ENCODE measurements at places on chromosomes 2 and 18.

DNA sequence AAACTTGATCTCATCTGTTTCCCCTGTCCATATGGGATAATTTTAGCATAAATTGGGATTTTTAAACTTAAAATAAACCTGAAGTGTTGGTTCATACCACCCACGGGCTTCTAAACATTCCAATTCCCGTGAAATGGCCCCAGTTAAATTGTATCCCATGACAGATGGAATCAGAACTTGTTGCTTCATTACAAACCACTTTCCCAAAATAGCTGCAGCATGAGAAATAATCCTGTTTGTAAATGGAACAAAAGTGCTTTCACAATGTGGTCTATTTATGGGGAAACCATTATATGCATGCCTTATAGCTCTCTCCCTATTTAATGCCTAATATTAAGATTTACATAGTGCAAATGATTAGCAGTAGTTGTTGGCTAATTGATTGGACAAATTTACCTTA lies 15.9 kb downstream of the SCG2 start:
- no peak for DNase-seq

DNA sequence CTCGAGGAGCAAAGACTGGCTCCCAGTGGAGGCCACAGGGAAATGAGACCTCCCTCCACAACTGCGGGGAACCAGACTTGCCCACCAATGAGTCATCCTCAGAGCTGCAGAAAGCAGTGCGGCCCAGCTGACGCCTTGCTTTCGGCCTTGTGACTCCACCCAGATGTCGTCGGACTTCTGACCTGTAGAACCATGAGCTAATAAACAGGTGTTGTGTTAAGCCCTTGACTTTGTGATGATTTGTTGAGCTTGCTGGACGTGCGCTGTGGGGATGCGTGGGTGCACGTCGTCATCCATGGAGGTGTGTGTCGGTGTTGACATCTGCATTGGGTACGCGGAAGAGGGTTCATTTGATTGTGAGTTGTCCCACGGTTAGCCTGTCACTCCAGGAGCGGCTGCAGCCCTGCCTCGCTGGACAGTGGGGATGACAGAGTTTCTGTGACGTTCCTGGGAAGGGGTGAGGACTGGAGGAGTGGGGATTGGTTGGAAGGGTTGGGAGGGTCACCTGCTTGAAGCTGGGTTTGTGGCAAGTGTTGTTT lies 154.1 kb downstream of the SH3BP4 start:
- no peak for DNase-seq

DNA sequence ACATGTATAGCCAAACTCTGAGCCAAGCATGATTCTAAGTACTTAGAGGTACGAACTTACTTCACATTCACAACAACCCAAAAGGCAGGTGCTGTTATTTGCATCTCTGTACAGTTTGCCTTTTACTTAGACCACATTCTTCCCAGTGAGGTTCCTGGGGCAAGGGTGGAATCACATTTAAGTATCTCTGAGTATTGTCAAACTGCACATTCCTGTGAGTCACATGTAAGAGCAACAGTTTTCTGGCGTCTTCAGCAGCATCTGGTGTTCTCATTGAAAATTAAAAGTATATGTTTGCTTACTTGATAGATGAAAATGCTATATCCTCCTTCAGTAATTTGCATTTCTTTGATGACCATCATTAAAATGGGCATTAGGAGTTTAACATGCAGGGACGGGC lies 119.1 kb downstream of the UXS1 start:
- no peak for DNase-seq

DNA sequence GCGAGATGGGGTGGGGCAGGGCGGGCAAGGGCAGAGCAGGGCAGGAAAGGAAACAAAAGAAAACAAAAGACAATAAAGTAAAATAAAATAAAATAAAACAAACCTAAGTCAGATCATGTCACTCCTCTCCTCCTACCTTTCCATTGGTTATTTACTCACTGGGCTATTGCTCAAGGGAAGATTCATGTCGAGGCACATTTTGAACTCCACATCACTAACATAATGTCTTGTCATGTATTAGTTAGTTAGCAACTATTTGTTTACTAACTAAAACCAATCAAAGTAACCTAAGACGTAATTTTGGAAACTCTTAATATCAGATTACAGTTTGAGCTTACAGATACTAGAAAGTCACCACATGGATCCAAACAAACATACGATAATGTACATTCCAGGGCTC lies 2.2 kb downstream of the C1D start:
- no peak for DNase-seq

DNA sequence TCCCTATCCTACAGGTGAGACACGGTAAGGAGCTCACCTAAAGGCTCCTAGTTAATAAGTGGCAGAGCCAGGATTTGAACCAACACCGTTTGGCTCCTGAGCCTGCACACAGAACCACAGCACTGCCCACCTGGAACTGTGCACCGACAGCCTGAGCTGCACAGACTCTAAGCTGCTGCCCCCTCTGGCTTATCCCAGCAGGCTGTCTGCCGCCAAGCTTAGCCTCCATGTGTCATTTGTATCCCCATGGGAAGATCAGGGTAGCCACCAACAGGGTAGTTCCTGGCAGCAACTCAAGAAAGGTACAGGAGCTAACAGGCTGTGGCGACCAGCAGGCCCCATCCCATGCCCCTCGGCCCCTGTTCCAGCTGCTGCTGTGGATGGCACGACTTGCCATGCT lies 135.7 kb downstream of the LRRC30 start:
- no peak for DNase-seq

DNA sequence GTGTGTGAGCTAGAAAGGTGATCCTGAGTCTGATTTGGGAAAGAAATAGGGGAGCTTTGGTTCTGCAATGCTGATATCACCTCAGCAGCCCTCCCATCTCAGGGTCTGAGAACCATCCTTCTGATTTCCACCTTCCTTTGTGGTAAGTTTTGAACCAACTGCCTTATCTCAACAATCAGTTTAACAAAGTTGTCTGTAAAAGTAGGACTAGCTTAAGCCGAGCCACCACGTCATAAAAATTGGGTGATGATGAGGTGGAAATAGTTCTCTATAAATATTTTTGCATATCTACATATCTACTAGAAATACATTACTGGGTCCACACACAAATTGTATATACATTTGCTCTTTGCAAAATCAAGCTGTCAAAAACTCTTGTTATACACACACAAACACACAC lies 1.1 kb downstream of the SULT1C4 start:
- no peak for DNase-seq

DNA sequence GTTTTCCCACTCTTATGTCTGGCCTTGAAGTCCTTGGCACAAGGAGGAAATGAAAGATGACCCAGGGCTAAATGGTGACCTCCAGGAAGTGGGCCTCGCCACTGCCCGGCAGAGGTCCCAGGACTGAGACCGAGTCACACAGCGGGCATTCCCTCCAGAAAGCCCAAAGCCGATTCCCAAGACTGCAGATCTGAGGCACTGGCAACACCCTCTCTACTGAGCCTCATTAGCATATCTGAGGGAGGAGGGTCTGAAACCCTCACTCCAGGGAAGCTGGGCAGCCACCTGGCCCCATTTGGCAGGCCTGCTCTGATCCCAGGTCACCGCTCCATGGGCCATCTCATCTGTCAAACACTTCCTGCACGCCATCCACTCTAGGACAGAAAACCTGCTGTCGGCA lies 29.1 kb downstream of the FAM178B start:
- no peak for DNase-seq

DNA sequence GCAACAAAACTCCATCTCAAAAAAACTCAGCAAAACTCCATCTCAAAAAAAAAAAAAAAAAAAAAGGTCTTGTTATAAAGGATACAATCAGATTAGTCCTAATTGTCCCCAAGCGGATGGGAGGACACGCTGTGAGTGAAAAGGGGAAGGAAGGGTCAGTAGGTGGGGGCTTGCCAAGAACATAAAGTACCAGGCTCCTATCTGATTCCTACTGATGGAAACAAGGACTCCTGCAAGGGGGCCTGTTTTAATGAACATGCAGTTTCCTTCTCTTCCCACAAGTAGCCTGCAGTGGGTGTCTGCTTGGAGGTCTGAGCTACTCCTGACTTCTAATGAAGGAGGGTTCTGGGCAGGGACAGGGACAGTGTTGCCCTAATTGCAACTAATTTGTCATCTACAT lies 7.9 kb downstream of the SCG2 start:
- no peak for DNase-seq

DNA sequence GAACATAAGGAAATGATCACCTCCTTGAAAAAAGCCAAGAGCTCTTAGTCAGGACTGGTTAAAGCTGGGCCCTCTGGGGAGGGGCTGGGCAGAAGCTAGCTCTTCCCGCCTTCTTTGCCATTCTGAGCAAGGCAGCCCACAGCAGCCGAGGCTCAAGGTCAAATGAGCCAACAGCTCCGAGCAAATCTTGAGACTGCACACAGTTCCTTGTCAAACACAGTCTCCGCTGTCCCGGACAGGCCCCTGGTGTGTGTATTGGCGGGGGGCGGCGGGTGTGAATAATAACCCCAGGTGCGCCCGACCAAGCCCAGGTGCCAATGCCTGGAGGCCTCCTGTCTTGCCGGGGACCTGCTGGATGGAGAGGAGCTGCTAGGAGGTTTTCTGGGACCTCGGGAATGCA lies 46.4 kb upstream of the ACAA2 start:
- DNase-seq = no peak

DNA sequence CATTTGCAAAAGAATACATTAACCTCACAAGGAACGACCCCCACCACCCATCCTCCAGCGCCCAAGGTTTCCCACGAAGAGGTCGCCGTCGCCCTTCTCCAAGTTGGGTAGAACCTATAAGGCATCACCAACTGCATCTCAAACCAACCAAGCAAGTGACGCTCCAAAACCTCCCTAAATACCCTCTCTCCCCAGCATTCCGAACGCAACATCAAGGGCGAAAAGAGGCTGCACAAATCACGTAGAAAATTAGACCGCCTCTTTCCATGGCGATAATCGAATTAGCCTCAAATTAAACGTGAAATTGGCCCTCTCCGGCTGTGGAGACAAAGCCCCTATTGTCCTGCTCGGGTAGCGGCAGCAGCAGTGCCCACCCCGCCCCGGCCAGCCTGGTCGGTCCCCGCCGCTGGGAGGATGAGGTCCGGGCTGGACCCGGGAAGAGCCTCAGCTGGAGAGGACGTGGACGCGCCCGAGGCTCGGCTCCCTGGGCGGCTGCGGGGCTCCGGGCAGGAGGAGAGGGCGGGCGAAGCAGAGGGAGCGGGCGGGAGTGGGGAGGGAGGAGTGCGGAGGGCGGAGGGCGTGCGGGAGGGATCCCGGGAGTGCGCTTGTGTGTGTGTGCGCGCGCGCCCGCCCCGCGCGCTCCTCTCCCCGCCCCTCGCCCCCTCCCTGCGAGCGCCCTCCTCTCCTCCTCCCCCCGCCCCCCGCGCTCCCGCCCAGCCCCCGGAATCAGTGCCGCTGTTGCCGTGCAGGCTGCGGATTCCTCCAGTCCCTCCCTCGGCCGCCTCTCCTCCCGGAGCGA lies at the start of gene SPTBN1:
Gene SPTBN1, plus strand, starts transcription at position 765 of the 799 bp plus-strand sequence. CDS start 70,092 bp downstream, outside the sequence.
- peak; percentile 15 for DNase-seq

GRCh38 chr2:233996461-233996860 lies 54.0 kb upstream of the SPP2 start:
- no peak for DNase-seq

- DNase-seq = peak; percentile 22
Observed at GRCh38 chr2:156110890-156111289, 221.6 kb downstream of the NR4A2 start.

- DNase-seq = peak; percentile 41
Observed at GRCh38 chr18:13563390-13563805, 163.0 kb downstream of the FAM210A start.

DNA sequence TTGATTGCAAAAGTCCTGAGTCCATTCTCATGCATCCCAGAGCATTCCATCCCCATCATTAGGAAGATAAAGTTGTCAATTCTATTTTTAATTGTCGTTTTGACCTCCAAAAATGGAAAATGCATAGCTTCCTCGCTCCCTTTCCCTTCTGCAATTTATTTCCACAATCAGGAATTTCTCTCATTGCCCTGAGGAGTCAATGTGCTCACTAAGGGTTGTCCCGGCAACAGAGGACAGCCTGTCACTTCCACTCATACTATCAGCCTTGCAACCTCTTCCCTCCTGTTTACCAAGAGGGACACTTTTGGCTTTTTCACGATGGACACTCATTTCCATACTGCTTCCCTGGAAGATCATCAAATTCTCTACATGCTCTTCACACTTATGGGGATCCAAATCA lies 164.8 kb downstream of the MYO5B start:
- DNase-seq = no peak

DNA sequence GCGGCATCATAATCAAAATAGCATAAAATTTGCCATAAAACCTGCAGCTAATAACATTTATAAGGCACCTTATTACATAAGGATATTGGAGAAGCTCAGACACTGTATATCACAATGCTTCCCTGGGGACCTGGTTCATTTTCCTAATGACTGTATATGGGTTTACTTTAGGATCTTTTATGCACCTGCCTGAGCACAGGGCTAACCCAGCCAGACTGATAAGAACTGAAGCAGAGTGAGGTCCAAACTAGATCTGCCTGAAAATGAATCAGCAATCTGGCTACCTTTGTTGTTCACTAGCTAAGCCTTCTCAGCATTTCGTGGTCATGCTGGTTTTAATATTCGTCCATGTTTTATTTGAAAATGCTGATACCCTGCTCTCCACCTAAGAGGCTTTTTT lies 1922.3 kb upstream of the CELF4 start:
- DNase-seq = no peak

DNA sequence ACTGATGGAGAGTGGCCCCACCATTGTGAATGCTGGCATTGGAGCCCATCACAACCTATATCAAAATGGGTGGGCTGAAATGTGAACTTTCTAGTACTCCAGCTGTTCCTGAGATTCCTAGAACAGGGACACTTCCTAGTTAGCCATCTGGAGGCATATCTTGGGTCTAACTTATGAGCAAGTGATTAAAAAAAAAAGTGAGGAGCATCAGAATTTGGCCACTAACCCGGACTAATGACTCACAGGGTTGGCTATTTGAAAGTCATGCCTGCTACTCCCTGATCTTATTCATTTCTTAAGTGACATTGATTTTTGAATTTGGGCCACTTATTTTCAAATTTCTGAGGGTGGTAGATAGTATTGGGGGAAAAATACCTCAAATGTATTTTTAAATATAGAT lies 216.6 kb downstream of the HRH4 start:
- DNase-seq = no peak

- no peak for DNase-seq
Observed at GRCh38 chr2:142944721-142945120, 67.3 kb downstream of the KYNU start.

DNA sequence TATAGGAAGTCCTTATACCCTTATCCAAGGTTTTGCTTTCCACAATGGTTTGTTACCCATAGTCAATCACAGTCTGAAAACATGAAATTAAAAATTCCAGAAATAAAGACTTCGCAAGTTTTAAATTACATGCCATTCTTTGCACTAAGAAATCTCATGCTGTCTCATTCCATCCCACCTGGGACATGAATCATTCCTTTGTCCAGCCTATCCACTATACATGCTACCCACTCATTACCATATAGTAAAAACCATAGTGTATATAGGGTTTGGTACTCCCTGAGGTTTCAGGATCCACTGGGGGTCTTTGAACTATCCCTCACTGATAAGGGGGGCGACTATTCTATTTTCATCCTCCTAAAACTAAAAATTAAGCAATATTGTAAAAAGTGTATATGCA lies 17.0 kb downstream of the SP3 start:
- no peak for DNase-seq
